ENCODE measurements at places on chromosomes 6 and 20.

DNA sequence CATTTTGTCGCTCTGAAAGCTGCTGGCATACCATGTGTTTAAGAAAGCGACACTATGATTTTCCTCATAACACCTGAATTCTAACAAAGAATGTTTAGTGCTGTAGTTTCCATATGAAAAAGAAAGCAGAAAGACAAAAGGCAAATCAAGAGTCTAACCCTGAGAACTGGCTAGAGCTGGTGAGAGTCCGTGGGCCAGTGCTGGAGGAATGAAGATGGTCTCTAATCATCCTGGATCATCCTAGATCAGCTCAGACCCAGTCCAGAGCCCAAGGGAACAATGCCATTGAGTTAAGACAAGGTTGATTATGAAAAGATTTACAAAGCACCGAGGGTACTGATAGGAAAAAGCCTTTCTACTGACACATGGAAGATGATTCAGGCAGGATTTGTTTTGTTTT, 73.0 kb upstream of the MYLIP start:
- no peaks in the 10 kb centered on the region for H3K36me3 ChIP-seq
- no peaks in the 10 kb centered on the region for H3K4me1 ChIP-seq

GRCh38 chr20:37573626-37574198, 46.0 kb upstream of the BLCAP start:
- H3K36me3 ChIP-seq, result no peaks in the 10 kb centered on the region
- no peak for DNase-seq
- H3K4me1 ChIP-seq, result no peaks in the 10 kb centered on the region

GRCh38 chr6:159044899-159045727, at the start of gene TAGAP:
TAGAP (minus strand) TSS chr6:159044991; CDS start chr6:159044146, 845 bp downstream.
- DNase-seq, result peak; percentile 75
- peaks cover 3% of the 10 kb centered on the region for H3K36me3 ChIP-seq
- peaks cover 18% of the 10 kb centered on the region for H3K4me1 ChIP-seq

GRCh38 chr6:11011787-11012234, 32.3 kb downstream of the ELOVL2 start:
- no peak for DNase-seq
- no peak overlapping the region for H3K4me3 ChIP-seq
- H3K36me3 ChIP-seq, result no peaks in the 10 kb centered on the region

- DNase-seq, result no peak
- H3K36me3 ChIP-seq, result no peaks in the 10 kb centered on the region
- H3K27me3 ChIP-seq, result no peaks in the 10 kb centered on the region
- H3K27ac ChIP-seq, result no peak overlapping the region
- H3K4me1 ChIP-seq, result peaks cover 15% of the 10 kb centered on the region
These were observed 5.7 kb downstream of the CABLES2 start for GRCh38 chr20:62401331-62401779.

DNA sequence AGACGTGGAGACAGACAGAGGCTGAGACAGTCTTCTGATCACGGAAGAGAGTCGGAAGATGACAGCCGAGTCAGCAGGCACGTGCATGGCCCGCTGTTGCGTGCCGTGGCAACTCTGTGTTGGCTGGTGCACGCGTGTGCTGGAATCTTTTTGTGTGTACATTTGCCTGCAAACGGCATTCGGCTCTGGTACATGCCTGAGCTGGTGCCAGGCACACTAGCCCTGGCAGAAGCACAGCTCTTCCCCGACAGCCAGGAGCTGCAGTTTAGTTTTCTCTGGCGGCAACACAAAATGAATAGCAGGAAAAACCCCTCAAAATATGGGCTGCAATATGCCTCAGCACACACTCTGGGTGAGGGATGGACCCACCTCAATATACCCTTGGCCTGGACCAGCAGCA, 769 bp upstream of the PDYN start:
- no peaks in the 10 kb centered on the region for H3K4me1 ChIP-seq
- H3K4me3 ChIP-seq, result no peak overlapping the region
- no peak overlapping the region for H3K27ac ChIP-seq
- no peaks in the 10 kb centered on the region for H3K36me3 ChIP-seq
- peaks cover 73% of the 10 kb centered on the region for H3K27me3 ChIP-seq

- H3K36me3 ChIP-seq, result peaks cover 15% of the 10 kb centered on the region
- H3K4me1 ChIP-seq, result no peaks in the 10 kb centered on the region
- no peak overlapping the region for H3K4me3 ChIP-seq
- no peak for DNase-seq
These were observed 111.5 kb downstream of the TMEM242 start for GRCh38 chr6:157211603-157212455.

GRCh38 chr20:58740356-58741308, 48.0 kb downstream of the NPEPL1 start:
- H3K4me1 ChIP-seq, result no peaks in the 10 kb centered on the region
- H3K27ac ChIP-seq, result no peak overlapping the region
- H3K27me3 ChIP-seq, result peaks cover 33% of the 10 kb centered on the region
- DNase-seq, result peak; percentile 14
- no peak overlapping the region for H3K4me3 ChIP-seq

- peaks cover 67% of the 10 kb centered on the region for H3K27me3 ChIP-seq
- H3K36me3 ChIP-seq, result no peaks in the 10 kb centered on the region
- H3K27ac ChIP-seq, result no peak within 1 kb of the TSS
- H3K4me1 ChIP-seq, result peaks cover 19% of the 10 kb centered on the region
- H3K4me3 ChIP-seq, result peak within 1 kb of the TSS; percentile 50
These were observed at the start of gene SYNDIG1 for GRCh38 chr20:24469116-24469893. SYNDIG1 (plus strand) TSS chr20:24469629; CDS start chr20:24543098, 73,469 bp downstream.

DNA sequence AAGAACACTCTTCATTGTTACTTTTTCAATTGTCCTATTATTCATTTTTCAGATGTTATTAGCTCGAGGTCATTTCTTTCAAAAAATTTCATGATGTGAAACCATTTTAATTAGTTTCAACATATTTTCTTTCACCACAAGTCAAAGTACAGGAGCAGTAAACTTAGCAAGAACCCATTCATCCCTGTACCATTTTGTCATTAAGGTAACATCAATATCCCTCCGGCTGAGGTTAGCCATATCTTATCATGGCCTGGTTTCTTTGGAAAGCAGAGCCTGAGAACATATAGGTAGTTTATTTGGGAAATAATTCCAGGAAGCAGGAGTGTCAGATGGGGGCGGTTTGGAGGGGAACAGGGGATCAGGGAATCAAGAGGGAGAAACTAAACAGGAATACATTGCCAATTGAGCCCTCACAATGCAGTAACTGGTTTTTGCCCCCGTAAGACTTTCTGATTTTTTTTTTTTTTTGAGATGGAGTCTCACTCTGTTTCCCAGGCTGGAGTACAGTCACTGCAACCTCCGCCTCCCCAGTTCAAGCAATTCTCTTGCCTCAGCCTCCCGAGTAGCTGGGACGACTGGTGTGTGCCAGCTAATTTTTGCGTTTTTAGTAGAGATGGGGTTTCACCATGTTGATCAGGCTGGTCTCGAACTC, 83.7 kb downstream of the MKKS start:
- no peak overlapping the region for H3K27ac ChIP-seq
- DNase-seq, result no peak
- H3K4me3 ChIP-seq, result no peak overlapping the region
- H3K36me3 ChIP-seq, result no peaks in the 10 kb centered on the region
- no peaks in the 10 kb centered on the region for H3K27me3 ChIP-seq
